Right renal pelvis (tissue), 4 donors: ENCODE measurements at places on chromosomes 2 and 18. TPM values are rescaled to one million over a fixed set of nuclear protein-coding genes. Genes with fewer than 3 reads are reported as not detected.

The CNGA3 gene
- polyA plus RNA-seq: not detected

The MRPL53 gene
- polyA plus RNA-seq: 40.8 TPM

DNA sequence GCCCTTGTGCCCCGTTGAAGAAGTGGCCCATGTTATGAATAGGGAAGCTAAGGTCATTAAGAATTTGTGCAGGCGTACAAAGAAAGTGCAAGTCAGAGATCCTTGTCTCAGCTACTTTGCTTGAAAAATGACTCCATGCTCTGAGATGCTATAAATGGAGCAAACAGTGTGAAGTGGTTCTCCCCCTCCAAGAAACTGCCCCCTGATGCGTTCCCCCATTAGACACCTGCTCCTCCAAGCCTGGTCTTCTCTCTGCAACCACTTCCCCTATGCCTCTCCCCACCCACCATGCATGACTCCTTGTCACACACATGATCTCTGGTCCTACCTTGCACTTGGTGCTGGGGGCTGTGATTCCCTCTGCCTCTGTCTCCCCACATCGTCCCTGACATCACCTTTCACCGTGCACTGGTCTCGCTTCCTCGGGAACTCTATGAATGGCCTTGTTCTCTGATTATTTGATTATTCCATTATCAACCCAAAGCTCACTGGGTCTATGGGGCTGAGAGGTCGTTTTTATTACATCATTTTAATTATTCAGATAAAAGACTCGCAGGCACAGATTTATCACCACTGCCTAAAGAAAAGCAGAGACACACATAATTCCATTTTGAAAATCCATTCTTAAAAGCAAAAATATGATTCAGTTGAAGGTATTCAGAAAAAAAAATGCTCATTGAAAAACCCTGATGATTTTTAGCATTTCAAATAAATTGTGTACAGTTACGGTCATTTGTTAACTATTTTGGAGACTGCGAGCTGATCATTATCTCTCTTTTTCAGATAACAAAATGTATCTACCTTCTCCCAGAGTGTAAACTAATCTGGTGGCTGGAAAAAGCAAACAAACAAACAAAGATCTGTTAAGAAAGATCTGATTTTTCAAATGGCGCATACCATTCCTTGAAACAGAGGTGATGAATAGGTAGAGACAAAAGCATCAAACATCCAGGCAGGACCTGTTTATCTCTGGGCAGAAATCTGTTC, 294.9 kb downstream of the SOX11 start:
- no peak for DNase-seq

- no peak for DNase-seq
Measured at GRCh38 chr2:236173729-236174607, 5.8 kb upstream of the GBX2 start.

GRCh38 chr18:7174344-7175095, 56.4 kb upstream of the LRRC30 start:
- no peak for DNase-seq
